T-cell (primary cell): ENCODE measurements at places on chromosomes 1 and 21.

DNA sequence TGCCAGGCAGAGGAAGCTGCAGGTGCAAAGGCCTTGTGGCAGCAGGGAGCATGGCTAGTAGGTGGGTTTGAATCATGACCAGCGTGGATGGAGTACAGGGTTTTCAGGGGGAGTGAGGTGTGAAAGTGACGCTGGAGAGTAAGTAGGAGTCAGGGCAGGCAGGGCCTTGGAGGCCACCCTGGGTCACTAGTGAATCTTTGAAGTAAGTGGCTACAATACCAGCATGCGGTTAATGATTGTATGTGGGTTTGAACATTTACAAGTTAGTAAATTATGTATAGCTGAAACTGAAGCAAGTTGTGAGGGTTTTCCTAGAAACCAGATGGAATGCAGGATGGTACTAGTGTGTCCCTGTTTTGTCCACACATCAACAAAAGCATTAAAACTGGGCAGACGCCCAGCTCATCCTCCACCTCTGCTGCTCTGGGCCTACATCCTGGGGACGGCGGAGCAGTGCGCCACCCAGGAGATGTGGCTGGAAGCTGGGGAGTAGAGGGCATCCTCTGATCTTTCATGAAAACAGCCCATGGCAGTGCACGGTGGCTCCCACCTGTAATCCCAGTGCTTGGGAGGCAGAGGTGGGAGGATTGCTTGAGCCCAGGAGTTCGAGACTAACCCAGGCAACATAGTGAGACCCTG, 41.2 kb upstream of the B3GALNT2 start:
- no peak for DNase-seq

GRCh38 chr1:115746021-115746690, 22.4 kb downstream of the CASQ2 start:
- no peak for DNase-seq

DNA sequence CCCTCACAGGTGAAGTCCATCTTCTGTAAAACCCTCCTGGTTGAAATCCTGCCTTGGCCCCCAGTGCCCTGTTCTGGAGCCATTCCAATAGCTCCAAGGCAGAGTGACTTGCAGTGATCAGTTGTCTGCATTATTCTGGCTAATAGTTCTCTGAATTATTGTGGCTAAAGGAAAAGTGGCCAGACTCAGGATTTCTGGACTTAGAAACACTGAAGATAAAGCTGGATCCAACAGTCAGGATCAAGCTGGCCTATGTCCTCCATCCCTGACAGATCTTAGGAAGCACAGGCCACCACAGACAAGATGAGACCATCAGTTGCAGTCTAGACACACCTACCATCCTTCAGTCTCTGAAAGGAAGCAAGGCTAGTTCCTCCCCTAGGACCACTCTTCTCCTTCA, 801 bp upstream of the C2CD4D start:
- no peak for DNase-seq

GRCh38 chr1:200366577-200367253, 43.1 kb downstream of the ZNF281 start:
- DNase-seq, result no peak

- no peak for DNase-seq
Observed at GRCh38 chr1:94144836-94145235, 23.9 kb upstream of the ABCA4 start.

DNA sequence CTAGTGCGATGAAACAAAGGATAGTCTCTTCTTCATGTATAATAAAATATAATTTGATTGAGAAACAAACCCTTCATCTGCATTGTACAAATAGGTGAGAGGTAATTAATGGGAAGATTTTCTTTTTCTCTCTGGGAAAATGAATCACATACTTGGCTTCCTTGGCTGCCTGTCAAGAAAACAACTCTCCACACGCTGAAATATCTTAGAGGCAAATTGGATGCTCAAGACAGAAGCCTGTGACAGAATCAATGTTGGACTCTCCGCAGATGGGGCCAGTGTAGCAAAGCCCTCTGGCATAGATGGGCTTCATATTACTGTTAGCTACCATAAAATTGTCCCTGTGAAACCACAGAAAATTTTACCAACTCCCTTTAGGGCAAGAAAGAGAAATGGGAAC, 186.6 kb downstream of the GRIK1 start:
- no peak for DNase-seq

- no peak for DNase-seq
Observed at GRCh38 chr1:30874176-30874575, 34.4 kb downstream of the SDC3 start.

DNA sequence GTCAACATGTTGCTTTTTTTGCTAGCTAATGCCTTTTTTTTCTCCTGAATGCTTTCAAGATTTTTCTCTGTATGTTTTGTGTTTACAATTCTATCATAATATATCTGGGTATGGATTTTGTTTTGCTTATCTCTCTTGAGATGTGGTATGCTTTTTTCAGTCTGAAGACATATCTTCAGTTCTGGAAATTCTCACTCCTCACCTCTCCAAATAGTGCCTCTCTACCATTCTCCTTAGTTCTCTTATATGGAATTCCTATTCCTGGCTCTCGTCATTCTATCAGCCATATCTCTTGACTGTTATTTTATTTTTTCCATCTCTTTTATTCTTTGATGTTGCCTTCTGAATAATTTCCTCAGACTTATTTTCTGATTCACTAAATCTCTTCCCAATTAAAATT, 58.4 kb downstream of the IVNS1ABP start:
- DNase-seq, result no peak

- no peak for DNase-seq
Observed at GRCh38 chr1:215032911-215033526, 49.5 kb upstream of the KCNK2 start.

GRCh38 chr1:226476648-226477319, 68.9 kb upstream of the PARP1 start:
- no peak for DNase-seq

DNA sequence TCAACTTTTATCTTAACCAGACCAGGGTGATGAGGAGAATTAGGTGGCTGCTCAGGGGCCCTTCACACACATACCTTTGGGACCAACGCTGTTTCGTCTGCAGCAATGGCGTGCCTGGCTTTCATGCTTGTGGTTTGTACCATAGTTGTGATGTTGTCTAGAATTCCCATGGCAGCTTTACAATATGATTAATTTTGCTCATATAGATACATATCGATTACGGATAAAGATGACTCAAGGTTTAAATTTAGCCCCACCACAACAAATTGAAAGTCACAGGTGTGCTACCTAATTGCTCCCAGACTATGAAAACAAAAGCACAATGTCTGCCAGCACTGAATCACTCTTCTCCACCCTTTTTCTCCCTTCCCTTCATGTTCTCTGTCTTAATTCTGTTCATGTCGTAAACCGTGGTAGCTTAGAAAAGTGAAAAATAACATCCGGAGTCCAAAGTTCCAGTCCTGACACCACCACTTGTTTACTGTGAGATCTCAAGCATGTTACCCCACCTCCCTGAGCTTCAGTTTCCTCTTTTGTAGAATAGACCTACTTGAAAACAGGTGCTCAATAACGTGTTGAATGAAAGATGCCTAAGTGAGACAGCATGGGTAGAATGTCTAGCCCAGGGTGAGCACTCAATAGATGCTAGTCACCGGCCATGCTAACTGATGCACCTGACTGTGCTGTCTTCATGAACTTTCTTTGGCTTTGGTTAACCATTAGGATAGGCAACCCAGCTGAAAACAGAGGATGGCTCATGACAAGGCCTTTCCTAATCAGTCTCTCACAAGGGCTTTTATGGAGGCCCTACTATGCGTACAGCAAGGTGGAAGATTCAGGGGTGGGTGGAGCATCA, 22.1 kb upstream of the JUN start:
- no peak for DNase-seq

DNA sequence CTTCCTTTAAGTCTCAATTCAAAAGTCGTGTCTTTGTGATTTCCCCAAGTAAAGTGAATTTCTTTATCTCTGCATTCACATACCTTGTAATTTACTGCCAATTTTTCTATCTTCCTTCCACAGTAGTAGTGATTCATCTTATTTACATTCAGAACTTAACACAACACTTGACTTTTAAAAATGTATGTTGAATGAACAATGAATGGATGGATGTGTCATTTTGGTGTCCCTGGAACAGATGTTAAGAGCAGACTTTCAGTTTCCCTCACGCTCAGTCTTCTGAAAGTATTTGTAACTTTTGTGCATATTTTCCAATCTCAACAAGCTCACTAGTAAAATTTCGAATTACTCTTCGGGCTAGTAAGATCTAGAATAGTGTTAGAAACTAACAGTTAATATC, 352.0 kb downstream of the HHIPL2 start:
- DNase-seq, result no peak

- no peak for DNase-seq
Observed at GRCh38 chr1:91929250-91929649, 20.0 kb upstream of the BRDT start.
